ENCODE measurements at places on chromosomes 16 and 17.
A peak's percentile ranks its signal among the peaks of the same experiment; 100 is the strongest.

GRCh38 chr17:17814162-17815061 lies 22.4 kb downstream of the SREBF1 start:
- no peak for DNase-seq

DNA sequence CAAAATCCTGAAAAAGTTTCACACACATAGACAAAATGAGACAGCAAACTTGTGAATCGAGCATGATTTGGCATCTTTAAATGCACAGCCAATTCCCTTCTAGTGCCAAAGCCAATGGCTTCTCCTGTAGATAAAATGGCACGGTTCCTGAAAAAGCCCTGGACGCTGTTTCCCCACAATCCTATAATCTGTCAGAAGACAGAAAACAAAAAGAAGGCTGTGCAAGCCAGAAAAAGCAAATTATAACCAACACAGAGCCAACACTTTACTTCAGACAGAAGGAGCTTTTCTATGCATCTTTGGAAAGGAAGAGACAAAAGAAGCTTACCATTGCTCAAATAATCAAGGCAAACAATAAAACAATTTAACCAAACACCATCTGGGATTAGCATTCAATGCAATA lies 23.8 kb downstream of the FAM222B start:
- DNase-seq, result no peak

- DNase-seq, result peak; percentile 91
Measured at GRCh38 chr16:31033709-31034492, 543 bp downstream of the STX4 start.

DNA sequence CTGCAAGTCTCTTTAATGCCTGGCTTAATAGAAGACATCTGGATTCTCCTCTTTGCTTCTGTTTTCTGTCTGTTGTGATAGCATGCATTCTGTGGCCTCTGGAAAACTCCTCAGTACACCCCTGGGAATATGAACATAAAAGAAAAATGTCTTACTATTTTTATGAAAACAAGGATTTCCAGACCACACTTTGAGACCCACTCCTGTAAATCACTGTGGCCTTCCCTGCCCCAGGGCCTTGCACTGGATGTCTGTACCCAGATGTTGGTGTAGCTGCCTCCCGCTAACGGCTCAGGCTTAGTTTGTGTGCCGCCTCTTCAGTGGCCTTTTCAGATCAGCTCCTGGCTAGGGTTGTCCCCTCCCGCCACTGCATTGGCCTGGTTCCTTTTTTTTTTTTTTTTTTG lies 126.6 kb downstream of the SOCS1 start:
- peak; percentile 63 for DNase-seq

DNA sequence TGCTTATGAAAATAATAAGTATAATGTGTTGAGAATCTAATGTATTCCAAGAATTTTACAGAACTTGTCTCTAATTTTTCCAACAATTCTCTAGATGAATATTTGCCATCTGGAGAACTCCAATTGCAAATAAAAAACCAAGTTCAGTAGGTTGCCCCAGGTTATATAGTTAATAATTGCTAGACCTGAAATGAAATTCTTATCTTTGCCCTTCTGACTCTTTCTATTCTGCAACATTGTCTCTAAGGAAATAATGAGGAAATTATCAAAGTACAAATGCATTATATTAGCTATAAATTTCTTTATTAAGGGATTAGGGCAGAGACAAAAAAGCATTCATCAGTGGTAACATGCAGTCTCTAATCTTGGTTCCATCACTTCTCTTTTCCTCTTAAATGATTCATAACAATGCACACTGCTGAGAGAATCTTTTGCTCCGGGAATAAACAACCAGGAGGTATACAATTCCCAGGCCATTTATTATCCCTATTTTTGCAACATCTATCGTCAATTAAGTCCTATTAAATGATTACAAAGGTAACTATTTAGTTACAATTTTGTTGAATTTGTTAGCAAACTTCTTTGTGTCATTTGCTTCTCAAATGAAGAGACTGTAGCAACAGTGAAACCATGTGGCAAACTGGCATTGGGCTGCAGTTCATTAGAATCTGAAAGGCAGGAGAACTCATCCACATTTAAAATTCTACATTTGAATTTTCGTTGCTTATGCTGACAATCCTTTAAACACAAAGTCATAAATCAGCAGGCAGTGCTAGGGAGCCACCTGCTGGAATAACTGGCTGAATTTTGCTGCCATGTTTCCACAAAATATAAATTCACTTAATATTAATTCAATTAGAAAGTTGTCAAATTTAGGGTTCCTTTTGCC lies 349.6 kb downstream of the KIF2B start:
- no peak for DNase-seq

DNA sequence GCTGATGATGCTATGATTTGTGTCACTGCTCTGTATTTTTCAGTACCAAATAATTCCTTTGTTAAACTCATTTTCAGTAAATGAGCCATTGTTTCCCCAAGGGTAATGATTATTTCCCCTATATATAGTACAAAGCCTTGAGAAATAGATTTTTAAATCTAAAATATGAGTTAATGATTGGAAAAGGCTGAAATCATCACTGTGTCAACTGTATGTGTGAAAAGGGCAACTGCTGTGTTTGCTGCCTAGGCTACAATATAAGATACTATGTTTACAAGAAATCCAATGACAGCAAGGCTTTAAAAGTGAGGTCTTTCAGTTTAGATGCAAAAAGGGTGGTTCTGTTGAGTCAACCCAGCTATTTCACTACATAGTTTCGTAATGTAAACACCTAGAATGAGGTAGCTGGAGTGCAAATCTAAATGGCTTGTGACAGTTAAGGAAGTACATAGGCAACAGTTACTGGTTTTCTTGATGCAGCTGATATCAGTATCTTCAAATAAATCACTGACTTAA lies 15.3 kb downstream of the NLK start:
- DNase-seq, result no peak

GRCh38 chr17:76119409-76120371 lies 16.1 kb upstream of the EXOC7 start:
- no peak for DNase-seq

DNA sequence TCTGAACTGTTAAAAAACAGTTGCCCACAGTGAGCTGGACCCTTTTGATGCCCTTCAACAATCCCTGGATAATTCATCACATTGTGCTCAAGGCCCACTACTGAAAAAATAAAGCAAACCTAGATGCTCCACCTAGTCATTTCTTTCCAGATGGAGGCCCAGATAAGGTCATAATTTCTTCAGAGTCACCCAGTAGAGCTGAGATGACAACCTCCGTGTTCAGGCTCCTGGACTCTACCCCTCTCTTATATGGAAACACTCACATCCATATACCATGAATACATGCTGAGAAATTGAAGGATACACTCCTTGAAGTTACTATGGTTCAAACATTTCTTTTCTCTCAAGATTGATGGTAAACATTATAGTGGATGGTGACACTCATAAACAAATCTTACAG lies 2.7 kb upstream of the ABCA3 start:
- DNase-seq, result no peak
